ENCODE measurements at places on chromosomes 3 and 15.

DNA sequence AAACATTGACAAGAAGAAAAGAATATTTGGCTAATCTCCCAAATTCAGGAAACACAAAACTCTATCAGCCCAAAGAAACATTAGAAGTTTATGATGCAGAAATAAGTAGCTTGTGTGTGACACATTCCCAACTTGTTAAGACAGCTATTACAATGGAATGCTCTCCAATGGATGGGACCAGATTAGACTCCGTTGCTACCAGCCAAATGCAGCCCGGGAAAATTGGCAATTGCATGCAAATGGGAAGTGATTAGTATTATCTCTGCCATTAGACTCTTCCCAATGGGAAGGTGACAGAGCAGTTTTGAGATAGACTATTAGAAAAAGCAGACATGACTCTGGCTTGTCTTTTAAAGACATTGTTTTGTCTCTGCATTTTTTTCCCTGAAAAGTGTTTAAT lies 37.4 kb upstream of the KCNMB2 start:
- no peak for DNase-seq

DNA sequence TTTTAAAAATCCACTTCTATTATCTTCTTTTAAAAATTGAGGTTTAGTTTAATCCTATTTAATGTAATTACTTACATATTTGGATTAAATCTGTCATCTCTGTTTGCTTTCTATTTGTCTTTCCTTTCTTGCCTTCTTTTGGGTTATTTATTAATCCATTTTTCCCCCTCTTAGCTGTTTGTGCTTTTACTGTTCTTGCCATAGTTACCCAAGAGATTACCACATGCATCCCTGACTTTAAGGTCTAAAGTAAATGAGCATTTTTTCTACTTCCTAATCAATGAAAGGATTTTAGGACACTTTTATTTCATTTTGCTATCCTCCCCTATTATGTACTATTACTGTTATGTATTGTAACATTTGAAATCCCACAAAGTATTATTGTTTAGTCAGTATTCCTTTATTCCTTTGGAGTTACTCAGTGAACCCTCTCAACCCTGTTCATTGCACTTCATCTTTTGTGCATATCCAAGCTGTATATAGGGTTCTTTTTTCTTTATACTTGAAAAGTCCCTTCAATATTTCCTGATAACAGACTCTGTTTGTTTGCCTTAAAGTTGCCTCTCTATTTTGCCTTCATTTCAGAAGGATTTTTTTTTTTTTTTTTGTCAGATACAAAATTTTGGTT lies 62.7 kb downstream of the MEF2A start:
- no peak for DNase-seq

DNA sequence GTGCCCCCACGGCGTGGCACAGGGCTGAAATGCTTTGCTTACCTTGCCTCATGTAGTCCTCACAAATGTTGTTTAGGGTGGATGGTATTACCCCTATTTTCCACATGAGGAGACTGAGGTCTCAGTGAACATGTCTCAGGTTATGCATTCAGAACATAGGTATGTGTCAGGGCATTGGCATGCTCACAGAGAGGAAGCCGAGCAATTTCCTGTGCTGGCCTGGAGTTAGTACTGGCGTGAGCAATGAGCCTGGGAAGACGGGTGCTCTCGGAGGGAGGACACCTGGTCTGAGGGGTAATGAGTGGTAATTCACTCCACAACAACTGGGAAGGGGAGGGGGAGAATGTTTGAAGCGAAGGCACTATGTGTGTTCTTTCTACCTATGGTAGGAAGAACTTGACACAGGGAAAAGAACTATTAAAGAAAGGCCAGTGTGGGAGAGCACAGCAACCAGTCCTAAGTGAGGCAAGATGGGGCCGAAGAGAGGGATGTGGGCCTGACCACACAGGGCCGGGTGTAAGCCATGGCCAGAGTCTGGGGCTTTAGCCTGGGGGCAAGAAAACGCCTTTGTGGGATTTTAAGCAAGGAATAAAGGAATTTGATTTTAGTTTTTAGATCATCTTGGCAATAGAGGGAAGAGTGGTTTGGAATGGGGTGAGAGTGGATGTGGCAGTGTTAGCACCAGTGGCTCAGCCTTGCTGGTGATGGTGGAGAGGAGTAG lies 4.9 kb upstream of the FAM131A start:
- DNase-seq, result no peak

GRCh38 chr3:41489231-41489630 lies 289.9 kb downstream of the CTNNB1 start:
- no peak for DNase-seq

DNA sequence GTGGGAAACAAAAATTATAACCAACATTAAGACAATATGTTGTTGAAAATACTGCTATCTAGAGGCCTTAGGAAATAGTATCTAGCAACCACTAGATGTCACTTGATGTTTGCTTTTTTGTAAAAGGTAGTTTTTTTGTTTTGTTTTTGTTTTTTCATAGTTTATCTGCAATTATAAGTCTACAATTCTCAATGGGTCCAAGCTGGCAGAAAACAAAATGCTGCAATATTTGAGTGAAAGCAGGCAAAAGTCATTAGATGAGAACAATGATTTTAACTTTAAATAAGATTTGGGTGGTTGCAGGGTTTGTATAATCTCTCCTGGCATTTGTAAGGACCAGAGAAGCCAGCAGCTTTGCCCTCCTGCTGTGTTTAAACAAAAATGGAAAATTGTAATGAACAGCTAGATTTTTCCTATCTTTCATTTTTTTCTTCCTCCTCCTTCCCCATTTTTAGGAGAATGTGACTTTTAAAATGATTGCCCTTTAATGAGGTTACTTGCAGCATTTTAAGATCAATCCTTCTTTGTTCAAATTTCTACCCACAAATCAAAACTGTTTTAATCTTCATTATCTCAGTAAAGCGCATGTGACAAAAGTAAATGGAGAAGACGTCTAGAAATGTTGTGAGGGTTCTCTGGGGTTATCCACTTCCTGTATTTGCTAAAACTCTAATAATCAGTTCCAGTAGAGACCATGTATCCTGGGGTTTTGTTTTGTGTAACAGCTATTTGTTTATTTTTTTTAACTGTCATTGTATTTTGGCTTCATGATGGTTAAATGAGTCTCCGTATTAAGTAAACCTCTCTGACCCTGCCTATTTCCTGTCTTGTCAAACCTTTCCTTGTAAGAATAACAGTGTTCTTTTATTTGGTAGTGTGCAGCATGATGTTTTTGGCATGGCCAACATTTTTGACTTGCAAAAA lies 27.3 kb downstream of the DUT start:
- no peak for DNase-seq

DNA sequence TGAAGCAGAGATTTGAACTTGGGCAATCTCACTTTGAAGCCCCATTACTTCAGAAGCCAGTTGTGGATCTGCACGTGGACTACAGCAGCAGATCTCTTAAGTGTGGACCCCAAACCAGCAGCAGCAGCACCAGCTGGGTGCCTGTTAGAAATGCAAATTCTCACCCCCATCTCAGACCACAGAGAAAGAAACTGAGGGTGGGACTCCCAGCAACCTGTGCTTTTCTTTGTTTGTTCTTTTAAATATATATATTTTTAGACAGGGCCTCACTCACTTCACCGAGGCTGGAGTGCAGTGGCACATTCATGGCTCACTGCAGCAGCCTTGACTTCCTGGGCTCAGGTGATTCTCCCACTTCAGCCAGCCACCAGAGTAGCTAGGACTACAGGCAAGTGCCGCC lies 53.2 kb downstream of the SLTM start:
- DNase-seq, result no peak

DNA sequence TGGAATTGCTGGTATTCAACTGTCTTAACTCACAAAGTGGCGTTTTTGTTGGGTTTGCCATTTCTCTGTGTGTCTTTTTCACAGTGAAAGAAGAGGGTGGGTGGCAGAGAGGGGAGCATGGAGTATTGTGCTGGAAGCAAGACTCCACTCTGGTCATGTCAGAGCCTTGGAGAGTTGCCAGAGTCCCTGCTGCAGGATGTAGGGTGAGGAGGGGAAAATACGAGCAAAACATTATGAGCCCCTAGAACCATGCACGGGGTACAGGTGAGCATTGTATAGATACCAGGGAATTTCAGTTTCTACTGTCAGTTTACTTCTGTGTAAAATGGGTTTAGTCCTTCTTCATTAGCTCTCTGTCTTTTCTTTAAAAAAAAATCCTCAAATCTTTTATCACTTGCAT lies 249.9 kb downstream of the CACNA2D3 start:
- DNase-seq, result no peak

- DNase-seq, result no peak
Observed at GRCh38 chr3:32432711-32433530, 41.3 kb downstream of the CMTM7 start.

GRCh38 chr3:122006267-122006666 lies 15.8 kb downstream of the ILDR1 start:
- DNase-seq, result no peak

GRCh38 chr3:178445139-178445538 lies 91.1 kb upstream of the KCNMB2 start:
- DNase-seq, result no peak

DNA sequence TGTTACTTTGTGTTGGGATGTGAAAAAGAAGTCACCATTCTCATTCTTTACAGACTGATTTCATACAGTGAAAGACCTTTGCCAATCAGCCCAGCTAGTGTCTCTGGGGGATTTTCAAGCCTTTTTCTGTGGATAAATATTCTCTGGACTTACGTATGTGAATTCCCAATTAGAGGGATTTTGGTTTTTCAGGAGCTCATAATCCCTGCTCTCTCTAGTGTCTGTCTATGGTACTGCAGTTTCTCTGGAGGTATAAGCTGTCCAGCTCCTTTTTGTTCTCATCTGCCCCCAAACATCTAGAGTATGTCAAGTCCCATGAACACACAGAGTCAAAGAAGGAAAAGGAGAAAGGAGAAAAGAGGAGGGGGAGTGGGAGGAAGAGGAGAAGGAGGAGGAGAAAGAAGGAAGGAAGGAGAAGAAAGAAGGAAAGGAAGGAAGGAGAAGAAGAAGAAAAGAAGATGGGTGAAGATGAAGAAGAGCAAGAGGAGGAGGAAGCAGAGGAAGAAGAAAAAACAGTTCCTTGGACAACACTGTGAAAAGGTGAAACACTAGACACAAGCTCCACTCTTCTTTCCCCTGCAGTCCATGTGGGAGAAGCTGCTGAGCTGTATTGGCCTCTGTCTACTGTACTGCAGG lies 218.6 kb downstream of the GREM1 start:
- no peak for DNase-seq

DNA sequence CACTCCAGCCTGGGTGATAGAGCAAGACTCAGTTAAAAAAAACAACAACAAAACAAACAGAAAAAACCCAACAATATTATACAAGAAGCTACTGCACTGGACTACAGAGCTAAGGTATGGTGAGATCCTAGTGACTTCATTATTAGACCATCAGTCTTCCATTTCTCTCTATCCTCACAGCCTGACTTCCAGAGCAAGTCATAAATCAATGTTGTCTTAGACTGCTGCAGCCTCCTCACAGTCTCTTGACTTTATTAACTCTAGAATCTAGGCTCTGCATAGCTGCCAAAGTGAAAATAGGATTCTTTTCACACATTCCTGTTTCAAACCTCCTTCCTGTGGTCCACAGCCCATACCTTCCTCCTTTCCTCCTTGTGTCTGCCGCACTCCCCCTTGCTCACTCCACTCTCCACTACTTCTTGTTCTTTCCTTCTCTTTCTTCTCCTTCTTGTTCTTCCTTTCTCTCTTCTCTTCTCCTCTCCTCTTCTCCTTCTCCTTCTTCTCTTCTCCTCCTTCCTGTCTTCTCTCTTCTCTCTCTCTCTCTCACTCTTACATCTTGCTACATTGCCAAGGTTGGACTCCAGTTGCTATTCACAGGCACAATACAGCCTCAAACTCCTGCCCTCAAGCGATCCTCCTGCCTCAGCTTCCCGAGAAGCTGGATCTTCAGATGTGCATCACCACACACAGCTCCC lies 49.4 kb downstream of the CCR4 start:
- DNase-seq, result no peak

- DNase-seq, result no peak
Observed at GRCh38 chr3:56591262-56591661, 34.3 kb downstream of the CCDC66 start.

- no peak for DNase-seq
Observed at GRCh38 chr3:101828691-101829436, 20.4 kb upstream of the NFKBIZ start.

- DNase-seq, result no peak
Observed at GRCh38 chr3:177828208-177828565, 630.9 kb upstream of the TBL1XR1 start.

DNA sequence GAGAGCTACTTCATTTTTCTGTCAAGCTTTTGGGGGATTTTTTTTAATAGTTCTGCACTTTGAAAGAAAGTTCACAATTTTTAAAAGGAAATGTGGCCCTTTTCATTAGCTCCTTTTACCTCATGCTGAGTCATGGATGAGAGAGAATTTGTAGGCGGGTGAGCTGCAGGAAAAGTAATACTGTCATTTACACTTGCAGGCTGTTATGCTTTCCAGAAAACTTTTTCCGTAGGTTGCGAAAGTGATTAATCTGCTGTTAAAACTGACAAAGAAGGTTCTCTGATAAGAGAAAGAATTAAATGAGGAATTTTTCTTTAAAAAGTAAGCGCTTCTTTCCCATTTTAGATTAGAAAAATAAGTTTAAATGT lies 430.2 kb downstream of the LPP start:
- no peak for DNase-seq

GRCh38 chr15:50257924-50258323 lies 7.6 kb downstream of the HDC start:
- DNase-seq, result no peak

DNA sequence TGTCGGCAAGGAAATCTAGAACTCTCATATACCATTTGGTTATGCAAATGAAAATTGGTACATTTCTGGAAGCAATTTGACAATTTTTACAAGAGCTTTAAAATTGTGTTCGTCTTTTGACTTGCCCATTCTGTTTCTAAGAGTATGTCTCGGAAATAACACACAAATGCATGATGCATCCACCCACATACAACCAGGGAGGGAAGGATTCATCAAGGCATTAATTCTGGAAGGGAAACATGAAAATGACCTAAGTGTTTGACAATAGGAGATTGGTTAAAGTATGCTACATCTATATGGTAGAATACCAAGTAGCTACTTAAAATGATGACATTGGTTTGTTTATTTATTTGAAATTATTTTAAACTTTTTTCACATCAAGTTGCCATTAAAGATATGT lies 58.6 kb downstream of the PIAS1 start:
- no peak for DNase-seq

DNA sequence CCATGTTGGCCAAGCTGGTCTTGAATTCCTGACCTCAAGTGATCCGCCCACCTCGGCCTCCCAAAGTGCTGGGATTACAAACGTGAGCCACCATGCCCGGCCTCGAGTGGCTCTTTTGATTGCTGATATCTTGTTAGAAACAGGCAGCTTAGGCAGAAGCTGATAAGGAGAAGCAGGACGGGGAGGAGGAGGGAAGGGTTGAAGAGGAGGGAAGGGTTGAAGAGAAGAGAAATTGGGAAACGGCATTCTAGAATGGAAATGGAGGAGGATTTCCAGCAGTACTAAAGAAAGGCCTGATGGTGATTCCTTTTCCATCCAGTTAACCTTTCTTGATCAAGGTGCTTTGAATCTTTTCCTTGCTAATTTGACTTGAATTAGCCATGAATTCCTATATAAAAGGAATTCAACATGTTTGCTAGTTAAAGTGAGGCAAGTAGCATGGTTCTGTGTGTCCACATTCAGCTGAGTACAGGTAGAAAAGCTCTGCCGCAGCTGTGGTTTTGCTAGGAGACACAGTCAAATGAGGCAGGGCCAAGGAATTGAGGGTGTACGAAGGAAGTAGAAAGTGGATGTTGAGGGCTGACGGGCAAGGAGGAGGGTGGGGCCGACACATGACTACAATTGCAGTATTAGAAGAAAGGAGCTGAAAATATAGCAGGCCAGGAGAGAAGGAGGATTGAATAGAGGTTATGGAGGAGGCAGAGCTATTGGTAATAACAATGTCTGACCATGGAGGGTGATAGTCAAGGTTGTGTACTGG lies 27.2 kb upstream of the ATP1B3 start:
- no peak for DNase-seq

Measured in DMS153 (cell line).